ENCODE measurements at places on chromosomes 5 and 9.

- no peak for DNase-seq
These were observed 10.1 kb downstream of the LMX1B start for GRCh38 chr9:126623667-126624478.

GRCh38 chr5:131230406-131230805 lies 33.4 kb upstream of the CDC42SE2 start:
- DNase-seq, result no peak

GRCh38 chr5:86824637-86825036 lies 206.9 kb downstream of the COX7C start:
- no peak for DNase-seq

DNA sequence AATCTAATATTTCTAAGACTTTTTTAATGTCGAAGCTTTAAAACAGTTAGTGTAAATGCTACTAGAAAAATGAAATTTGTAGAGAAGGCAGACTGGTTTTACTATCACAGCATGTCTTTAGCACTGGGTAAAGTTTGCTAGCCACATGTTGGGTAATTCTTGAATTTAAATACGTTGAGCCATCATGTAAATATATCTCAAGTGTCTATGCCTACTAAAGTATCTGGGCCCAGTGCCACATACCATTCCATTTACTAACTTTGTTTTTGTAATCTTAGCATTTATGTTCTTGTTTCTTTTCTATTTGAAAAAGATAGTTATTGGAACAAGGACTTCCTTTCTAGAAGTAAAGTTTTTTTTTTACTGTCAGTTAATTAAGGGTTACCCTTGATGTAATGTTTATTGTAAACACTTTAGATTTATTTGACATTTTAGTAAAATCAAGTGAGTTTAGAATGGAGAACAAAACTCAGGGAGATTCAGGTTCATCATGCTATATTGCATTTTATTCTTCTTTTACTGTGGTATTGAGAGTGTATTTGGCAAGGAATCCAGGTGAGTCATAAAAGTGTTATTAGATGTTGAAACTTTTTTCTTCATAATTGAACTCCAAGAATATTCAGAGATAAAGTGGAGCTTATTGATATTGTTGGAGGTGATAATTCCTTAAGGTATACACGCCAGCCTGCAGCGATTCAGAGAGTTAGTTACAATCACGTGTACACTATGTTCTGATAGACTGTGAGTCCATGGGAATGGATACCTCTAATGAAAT lies 182.4 kb downstream of the CCDC171 start:
- no peak for DNase-seq

DNA sequence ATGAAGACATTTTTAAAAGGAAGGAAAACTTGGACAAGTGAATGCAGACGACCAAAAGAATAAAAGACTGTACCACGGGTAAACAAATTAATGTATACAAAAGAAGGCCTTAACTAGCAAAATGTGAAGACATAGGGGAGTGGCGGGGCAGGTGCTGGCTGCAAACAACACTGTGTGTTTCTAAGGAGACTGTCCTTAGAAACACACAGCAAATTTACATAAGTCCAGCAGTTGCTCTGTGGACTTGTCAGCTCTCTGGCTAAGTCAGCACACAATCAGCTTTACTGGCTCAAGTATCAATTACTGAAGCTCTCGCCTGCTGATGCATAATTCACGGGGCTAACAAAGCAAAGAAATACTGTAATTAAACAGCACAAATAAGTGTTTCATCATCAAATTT lies 24.8 kb downstream of the PTBP3 start:
- DNase-seq, result no peak

DNA sequence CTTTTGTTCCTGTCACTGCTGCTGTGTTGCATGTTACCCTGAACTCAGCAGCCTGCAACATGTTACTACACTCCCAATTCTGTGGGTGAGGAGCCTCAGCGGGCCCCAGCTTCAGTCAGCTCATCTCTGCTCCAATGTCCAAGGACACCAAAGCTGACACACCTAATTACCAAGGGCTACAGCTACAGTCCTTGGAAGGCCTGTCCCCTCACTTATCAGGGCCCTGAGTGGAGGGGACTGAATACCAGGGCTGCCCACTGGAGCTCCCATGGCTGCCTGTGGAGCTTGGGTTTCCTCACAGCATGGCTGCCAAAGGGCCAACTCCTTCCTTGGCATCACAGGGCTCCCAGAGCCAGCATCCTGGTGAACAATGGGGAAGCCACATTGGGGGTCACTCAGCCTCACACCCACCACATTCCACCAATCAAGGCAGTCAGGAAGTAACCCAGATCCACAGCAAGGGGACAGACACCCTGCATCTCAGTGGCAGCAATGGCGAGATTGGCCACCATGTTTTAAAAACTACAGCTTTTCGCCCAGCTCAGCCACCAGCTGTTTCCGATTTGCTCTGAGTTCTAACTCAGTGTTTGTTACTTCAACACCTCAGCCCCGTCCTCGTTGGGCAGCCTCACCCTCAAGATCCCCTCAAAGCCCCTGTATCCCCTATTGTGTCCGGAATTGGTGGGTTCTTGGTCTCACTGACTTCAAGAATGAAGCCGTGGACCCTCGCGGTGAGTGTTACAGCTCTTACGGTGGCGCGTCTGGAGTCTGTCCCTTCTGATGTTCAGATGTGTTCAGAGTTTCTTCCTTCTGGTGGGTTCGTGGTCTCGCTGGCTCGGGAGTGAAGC lies 18.9 kb downstream of the SEMA4D start:
- no peak for DNase-seq

DNA sequence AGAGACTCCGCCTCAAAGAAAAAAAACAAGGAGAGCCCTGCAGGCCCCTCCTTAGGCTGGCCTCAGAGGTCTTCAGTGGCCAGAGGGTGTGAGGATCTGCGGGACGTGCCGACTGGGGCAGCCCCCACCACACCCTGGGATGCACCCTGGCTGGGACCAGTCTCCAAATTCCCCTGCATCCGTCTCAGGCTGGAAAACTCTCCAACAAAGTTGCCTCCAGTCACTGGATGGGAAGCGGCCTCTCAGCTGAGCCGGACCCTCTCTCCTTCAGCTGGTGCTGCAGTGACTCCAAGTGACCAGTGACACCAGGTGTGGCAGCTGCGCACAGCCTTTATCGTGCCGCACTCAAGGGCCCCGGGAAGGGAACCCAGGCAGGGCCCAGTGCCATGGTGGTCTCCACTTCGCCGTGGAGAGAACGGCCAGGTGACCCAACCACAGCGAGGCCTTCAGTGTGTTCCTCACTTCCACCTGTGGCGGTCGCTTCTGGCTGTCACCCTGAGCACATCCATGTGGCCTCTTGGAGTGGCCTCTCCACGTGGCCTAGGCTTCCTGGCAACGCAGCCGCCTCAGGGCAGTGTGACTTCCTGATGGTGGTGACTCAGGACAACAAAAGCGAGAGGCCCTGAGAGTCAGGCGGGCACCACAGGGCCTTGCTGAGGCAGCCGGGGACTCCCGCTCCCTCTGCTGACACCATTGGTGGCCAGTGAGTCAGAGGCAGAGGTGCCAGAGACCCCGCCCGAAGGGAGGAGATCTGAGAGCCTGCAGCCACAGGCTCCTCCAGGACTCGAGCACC lies 19.3 kb upstream of the CAMSAP1 start:
- DNase-seq, result peak; percentile 60

DNA sequence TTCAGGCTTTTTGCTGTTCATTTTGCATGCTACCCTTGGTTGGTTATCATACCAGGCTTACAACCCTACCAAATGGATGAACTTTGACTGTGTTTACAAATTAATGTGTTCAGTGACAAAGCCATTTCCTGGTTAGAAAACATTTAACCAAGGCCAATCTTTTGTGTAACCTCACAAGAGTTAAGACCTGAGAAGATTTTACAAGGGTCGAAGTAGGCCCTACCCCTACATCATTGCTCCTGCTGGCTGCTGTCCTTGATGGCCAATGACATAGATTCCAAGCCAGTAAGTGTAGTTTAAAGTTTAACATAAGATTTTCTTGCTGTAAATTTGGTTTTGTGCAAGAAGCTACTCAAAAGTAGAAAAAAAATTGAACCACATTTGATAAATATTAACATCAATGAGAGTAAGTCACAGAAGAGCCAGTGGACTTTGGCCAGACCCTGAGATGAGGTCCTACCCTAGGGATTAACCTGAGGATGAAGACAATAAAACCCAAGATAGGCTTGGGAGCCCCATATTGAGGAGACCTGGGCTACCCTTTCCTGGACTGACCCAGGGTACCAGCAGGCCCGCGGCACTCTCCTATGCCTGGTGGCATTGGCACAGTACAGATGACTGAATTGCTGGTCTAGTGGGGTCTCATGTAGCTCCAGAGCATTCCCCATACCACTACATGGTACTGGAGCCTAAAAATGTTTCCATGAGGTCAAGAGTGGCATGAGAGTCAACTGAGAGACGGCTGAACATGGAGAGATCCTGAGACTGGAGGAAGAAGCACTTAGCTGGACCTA lies 8.3 kb downstream of the C1QTNF3 start:
- DNase-seq, result no peak

- DNase-seq, result no peak
These were observed 104.7 kb downstream of the EFNA5 start for GRCh38 chr5:107565791-107566767.

GRCh38 chr5:72378639-72379289 lies 58.6 kb downstream of the PTCD2 start:
- no peak for DNase-seq

DNA sequence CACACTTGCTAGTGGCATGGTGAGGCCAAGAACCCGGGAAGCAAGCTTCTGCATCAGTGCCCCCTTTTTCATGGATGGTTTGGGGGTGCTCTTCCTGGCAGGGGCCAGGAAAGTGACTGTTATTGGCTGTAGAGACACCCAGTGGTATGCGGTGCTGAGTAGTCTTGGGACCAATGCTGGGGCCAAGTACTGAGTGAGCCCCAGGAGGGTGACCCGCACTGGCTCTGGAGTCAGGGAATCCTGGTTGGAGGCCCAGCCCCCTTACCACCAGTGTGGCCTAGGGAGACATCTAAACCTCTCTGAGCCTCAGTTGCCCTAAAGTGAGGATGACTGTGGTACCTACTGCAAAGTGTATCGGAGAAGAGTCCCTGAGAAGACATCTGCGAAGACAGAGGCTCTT lies 41.2 kb upstream of the SYNPO start:
- no peak for DNase-seq

GRCh38 chr5:68543212-68543611 lies 327.7 kb downstream of the PIK3R1 start:
- DNase-seq, result no peak

DNA sequence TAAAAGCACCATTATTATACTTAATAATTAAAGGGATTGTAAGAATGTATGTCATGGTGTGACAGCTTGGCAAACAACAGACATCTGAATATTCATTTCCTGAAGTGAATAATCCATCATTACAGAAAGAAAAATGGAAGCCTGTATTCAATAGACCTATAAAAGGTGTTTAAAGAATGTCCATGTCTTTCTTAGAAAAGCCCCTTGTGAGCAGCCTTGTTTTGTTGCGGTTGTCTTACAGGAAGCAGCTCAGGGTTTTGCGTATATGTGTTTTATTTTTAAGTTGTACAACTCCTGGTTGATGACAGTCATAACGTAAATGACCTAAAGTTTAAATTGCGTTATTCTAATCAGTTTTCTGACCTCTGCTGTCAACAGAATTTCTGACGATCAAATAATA lies 53.8 kb downstream of the CAST start:
- no peak for DNase-seq

GRCh38 chr5:136731241-136731900 lies 366.0 kb upstream of the TRPC7 start:
- DNase-seq, result no peak

- DNase-seq, result no peak
These were observed 16.9 kb downstream of the PRRX2 start for GRCh38 chr9:129682381-129682780.

DNA sequence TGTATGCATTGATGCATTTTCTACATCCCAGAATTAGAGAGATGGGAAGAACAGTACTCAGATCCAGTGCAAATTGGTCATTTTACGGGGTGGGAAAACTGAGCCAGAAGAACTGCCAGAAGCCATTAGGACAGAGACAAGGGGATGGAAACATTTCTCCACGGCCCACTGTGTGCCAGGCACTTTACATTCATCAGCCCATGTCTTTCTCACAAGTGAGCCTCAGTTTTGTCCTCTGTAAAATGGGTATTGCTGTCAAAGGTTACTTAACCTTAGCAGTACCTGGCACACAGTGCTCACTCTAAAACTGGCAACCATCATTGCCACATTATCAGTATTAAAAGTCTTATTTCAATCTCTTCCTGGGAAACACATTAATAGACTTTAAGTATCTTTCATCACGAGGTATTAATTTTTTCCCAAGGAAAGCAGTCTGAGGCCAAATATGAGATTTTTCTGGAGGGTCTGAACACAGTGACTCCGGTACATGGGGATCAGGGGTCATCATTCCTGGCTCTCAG lies 5.2 kb downstream of the DUSP1 start:
- DNase-seq, result no peak

- no peak for DNase-seq
These were observed 241.2 kb downstream of the TRIM32 start for GRCh38 chr9:116928289-116928688.

DNA sequence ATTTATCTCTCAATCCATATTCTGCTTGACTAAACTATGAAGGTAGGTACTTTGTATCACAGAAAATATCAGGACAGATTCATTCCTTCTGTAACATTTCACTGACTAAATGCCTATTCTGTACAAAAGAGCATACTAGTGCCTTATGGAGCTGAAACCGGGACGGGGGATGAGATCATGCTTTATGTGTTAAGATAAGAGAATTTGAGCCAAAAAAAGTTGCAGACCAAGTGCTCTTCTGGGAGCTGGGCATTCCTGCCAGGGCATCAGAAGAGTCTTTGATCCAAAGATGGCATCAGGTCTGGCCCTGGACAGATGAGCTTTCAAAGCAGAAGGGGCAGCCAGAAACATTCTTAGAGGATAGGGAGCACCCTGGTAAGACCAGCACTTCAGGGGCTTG lies 27.5 kb upstream of the GLIPR2 start:
- DNase-seq, result no peak

DNA sequence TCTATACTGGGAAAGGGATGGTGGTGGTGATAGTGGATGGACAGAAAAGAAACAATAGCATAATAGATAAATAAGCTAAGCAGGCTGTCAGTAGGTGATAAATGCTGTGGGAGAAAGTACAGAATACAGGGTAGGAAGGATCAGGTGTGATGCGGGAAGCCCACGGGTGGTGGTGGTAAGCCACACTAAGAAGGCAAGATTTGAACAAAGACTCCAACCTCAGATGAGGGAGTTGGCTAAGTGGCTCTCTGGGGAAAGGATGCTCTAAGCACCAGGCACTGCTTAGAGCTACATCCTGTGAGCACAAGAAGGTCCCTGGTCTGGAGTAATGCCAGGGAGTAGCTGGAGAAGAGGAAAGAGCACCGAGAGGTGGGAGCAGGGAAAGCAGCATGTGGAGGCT lies 151.6 kb upstream of the KLF9 start:
- no peak for DNase-seq

- no peak for DNase-seq
These were observed 1290.8 kb upstream of the CDH9 start for GRCh38 chr5:28329176-28329575.

- no peak for DNase-seq
These were observed 173.4 kb downstream of the ROR2 start for GRCh38 chr9:91776409-91777291.

GRCh38 chr9:99782962-99783718 lies 38.5 kb upstream of the NR4A3 start:
- DNase-seq, result no peak

GRCh38 chr9:445033-445432 lies 230.4 kb downstream of the DOCK8 start:
- no peak for DNase-seq

Data from stimulated activated CD4-positive, alpha-beta T cell treated with anti-CD3 and anti-CD28 coated beads, Interleukin-12 subunit alpha, Interleukin-12 subunit beta, amount 100 ng/mL, for 24 hours (primary cell).